Cortex of kidney (tissue), 1 donor: ENCODE measurements at places on chromosomes 7 and 10.
A peak's percentile ranks its signal among the peaks of the same experiment; 100 is the strongest.

- no peak for DNase-seq
These were observed 14.4 kb downstream of the KIAA1217 start for GRCh38 chr10:24223341-24223740.

- DNase-seq: no peak
These were observed 484.9 kb downstream of the GPAM start for GRCh38 chr10:111698711-111699110.

DNA sequence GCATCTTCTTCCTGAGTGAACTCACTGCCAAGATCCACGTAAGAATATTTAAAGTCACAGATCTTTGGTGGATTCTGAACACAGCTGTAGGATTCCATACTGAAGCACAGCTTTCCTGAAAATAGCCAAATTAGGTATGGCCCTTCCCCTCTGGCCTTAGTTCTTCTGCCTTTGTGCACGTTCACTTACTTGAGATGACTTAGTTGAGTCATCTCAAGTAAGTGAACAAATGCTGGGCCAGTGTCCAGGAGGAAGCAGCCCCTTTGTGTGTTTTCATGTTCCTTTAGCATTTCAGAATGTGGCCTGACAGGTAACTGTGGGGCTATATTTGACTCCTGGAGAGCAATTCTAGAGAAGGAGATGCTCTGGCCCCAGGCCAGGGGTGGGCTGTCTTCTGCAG, 51.5 kb downstream of the CCNY start:
- no peak for DNase-seq

DNA sequence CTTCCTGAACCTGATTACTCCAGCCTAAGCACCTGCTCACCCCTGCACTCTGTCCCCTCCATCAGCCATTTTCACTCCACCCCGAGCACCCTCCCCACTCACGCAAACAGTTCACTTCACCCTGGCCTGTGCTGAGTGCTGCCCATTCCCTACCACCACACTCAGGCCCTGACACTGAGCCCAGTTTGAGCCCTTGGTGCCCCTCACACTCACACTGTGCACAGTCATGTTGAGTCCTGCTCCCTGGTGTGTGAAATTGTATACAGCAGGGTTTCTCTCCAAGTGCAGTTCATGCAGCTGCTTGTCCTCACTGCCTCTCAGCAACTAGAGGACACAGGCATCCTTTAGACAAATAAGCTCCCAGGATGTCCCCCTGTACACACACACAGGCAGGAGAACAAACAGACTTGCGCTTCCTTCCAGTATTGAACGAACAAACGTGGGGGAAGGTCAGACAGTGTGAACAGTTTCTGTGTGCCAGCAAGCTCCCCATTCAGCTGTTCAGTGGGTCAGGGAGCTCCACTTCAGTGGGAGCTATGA, 6.8 kb downstream of the MYO1G start:
- DNase-seq: no peak

- no peak for DNase-seq
These were observed 96.0 kb downstream of the EEPD1 start for GRCh38 chr7:36249091-36249490.

GRCh38 chr7:158164101-158165095, 423.2 kb downstream of the PTPRN2 start:
- DNase-seq: no peak

GRCh38 chr10:88728107-88728763, 22.2 kb downstream of the LIPK start:
- DNase-seq: no peak

GRCh38 chr10:132981173-132981555, 38.8 kb upstream of the CFAP46 start:
- no peak for DNase-seq

DNA sequence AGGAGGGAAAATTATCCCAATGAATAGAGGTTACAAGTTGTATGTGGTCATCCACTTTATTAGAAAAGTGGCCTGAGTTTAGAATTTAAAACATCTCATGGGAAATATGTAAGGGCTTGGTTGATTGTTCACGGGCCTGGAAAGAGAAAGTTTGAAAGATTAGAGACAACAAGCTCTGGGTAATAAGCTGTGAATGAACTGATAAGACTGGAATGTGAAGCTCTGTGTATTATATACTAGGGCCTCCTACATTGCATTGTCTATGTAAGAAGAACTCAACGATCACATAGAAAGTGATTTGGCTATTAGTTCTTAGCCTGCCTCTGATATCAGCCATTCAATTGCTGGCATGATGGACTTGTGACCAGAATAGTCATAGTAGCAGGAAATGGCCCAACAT, 199.2 kb upstream of the MAGI2 start:
- DNase-seq: no peak

DNA sequence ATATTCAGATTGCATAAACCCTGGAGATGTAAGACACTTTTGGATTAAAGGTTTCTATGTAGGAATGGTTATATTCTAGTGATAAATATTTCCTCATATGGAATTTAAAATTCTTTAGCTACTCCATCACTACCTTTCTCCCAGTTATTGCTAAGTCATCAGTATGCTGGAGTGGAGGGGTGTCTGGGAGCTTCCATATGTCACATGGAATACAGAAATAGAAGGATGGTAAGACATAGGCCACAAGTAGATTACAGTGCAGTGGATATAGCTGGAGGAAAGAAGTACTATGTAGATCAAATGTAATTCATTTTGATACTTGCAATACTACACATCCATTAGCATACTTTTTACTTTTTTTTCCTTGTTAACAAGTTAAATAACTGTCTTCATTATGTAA, 428.4 kb downstream of the ARL4A start:
- no peak for DNase-seq

GRCh38 chr10:121927841-121928527, at the start of gene ATE1:
Gene ATE1 (minus strand): TSS chr10:121928031. CDS start chr10:121927949, 82 bp downstream.
- peak; percentile 65 for DNase-seq

GRCh38 chr7:76234931-76235441, 33.3 kb downstream of the SRRM3 start:
- no peak for DNase-seq

DNA sequence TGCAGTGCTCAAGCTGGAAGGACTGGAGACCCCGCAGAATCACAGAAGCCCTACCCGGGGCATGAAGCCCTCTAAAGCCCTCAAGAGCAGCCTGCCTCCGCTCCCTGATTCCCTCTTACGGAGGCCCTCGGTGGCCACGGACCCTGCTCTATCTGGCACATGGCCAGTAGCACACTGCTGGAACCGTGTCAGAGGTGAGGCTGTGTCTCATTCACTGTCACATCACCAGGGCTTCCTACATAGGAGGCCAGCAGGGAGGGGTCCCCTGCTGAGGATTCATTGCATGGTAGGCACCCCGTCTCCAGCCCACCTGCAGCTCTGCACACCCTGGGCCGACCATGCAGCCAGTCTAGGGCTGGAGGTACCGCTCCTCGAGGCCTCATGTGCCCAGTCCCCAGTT, 259.2 kb downstream of the TNS3 start:
- no peak for DNase-seq

DNA sequence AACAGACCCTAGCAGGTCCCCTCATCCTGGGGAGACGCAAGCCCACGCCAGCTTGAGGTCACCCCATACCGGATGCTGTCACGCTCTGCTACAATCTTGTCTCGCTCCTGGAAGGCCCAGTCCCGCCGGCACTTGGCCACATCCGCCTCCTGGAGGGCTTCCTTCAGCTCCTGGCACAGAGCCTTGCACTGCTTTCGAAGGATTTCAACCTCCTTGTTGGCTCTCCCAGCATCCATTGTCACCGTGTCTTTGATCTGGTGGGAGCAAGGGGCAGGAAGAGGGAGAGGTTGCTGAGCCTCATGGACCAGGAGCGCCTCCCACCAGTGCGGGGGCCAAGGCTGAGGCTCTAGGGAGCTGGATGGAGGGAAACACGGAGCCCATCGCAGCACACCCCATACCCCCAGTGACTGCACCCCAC, 90.9 kb downstream of the DLG5 start:
- DNase-seq: no peak

DNA sequence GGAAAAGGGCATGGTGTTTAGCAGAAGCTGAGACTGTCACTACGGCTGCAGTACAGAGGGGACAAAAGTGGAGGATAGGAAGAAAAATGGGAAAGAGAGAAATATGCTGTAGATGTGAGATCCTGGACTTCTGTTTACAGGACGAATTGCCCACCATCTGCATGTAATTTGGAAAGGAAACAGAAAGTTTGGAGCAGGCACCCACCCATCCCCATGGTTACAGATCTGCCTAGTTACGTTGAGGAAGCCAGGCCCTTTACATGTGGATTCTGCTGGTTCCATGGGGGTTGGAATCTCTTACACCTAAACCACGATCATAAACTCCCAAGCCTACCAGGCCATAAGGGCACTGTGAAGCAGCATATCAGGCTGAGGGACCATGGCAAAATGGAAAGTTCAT, 84.3 kb downstream of the WDFY4 start:
- no peak for DNase-seq

GRCh38 chr10:77840636-77841035, 85.9 kb downstream of the DLG5 start:
- no peak for DNase-seq

DNA sequence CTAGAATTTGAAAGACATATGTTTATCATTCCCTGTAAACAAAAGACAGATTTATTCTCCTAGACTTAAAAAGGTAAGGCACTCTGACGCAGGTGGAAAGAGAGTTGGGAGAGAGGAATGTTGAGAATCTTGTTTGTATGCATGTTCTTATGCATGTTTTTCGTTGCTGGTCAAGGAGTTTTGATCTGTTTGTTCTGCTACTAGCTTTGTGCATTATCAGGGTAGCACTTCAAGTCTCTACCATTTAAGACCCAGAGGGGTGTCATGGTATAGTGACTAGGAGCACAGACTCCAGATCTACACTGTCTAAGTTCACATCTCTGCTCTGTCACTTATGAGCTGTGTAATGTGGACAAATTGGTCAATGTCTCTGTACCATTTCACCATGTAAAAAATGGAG, 200.2 kb upstream of the FZD1 start:
- DNase-seq: no peak

- DNase-seq: no peak
These were observed 423.9 kb downstream of the GLRX3 start for GRCh38 chr10:130560116-130560515.

- no peak for DNase-seq
These were observed 41.3 kb downstream of the ZNF438 start for GRCh38 chr10:30990351-30990750.

DNA sequence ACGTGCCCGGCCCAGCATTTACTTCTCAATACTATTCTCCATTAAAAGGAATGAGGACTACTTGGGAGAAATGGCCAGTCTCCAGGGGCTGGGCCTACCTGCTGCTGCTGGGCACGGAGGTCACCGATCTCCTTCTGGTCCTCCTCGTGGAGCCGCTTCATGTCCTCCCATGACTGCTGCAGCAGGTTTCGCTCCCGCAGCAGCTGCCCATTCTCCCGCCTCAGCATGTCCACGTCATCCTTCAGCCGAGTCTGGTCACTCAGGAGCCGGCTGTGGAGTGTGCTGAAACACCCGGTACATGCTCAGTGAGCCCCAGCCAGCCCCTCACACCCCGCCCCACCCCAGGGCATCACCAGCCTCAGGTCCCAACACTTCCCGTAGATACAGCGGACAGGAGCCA, 73.3 kb downstream of the DLG5 start:
- DNase-seq: no peak

DNA sequence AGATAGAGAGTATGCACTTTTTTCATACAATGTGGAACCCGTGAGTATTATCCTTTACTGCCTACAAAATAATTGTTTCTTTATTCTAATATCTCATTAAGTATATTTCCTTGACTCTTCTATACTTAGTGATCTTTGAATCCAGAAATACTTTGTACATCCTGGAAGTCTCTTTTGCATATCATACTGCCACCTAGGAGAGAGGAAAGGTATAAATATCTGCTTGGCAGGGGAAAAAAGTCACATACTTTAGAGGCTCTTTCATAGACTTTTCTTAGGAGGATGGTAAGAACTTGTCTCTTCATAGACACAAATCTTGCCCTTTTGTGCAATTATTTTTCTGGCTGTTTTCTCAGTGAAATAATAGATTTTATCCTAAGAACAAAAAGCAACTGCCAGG, 436.0 kb downstream of the PAXIP1 start:
- no peak for DNase-seq

GRCh38 chr10:78688901-78689583, 379.7 kb upstream of the ZMIZ1 start:
- no peak for DNase-seq

DNA sequence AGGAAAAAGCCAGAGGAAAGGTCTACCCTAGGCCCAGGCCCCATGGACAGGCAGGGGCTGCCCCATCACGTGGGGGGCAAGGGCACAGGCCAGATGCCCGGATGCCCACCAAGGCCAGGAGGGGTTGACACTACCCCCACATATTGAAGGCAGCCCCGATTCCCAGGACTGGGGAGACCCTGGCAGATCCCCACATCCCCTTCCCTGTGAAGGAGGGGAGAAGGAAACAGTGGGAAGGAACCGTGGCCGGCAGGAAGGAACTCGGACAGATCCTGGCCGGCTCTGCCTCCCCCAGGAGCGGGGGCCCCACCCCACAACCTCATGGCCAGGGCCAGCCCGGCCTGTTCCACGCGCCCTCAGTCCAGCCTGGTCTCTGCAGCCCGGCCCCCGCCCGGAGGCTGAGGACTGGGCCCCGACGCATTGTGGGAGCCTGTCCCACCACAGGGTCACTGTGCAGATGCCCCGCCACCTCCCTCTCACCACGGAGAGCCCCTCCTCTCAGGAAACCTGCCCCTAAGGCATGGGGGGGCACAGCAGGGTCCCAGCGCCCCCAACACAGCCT, 41.3 kb downstream of the PAPOLB start:
- no peak for DNase-seq

GRCh38 chr10:28722065-28722803, 44.9 kb downstream of the BAMBI start:
- DNase-seq: no peak

- DNase-seq: no peak
These were observed 38.7 kb downstream of the A1CF start for GRCh38 chr10:50846753-50847152.

- no peak for DNase-seq
These were observed 5.8 kb upstream of the GFRA1 start for GRCh38 chr10:116278846-116279245.

DNA sequence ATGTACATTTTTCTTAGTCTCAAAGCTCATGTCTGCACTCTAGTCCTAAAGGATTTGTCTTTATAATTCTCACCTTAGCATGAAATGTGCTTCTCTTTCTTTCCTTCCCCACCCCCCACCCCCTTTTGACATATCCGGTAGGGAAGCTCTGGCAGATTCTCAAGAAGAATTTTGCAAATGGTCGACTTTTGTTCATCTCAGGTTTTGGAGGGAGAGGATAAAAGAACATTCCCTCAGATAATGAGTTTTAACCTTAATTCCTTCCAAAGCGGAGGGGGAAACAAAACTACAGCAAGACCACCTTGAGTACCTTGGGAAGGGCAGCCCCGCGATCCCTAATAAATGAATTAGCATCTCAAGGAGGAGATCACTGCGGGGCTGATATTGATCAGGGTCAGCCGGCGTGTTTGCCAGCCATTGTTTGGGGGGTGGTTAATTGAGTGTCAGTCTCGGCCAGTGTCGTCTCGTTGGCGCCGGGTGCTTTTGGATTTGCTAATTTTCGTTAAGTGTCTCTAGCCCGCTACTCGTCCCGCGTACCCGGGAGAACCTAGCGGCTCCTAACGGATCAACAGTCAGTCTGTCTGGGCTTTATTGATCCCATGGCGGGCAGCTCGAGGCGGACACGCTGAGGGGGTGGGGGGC, 874 bp upstream of the BAMBI start:
- no peak for DNase-seq

- no peak for DNase-seq
These were observed 85.1 kb downstream of the POU6F2 start for GRCh38 chr7:39062811-39063210.

- DNase-seq: no peak
These were observed 118.2 kb downstream of the ANK3 start for GRCh38 chr10:60271319-60272040.
